Stimulated activated CD4-positive, alpha-beta T cell treated with anti-CD3 and anti-CD28 coated beads, Interleukin-1b, Interleukin-23, amount 100 ng/mL, for 24 hours (primary cell): ENCODE measurements at places on chromosomes 16 and 17.

- DNase-seq, result no peak
Measured at GRCh38 chr17:13957636-13958035, 111.7 kb upstream of the COX10 start.

DNA sequence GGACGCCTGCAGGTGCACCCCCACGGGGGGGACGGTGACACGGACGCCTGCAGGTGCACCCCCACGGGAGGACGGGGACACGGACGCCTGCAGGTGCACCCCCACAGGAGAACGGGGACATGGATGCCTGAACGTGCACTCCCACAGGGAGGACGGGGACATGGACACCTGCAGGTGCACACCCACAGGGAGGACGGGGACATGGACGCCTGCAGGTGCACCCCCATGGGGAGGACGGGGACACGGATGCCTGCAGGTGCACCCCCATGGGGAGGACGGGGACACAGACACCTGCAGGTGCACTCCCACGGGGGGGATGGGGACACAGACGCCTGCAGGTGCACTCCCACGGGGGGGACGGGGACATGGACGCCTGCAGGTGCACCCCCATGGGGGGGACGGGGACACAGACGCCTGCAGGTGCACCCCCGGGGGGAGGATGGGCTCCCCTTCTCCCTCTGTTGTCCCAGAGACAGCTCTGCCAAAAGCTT lies 114.5 kb upstream of the METRNL start:
- no peak for DNase-seq

DNA sequence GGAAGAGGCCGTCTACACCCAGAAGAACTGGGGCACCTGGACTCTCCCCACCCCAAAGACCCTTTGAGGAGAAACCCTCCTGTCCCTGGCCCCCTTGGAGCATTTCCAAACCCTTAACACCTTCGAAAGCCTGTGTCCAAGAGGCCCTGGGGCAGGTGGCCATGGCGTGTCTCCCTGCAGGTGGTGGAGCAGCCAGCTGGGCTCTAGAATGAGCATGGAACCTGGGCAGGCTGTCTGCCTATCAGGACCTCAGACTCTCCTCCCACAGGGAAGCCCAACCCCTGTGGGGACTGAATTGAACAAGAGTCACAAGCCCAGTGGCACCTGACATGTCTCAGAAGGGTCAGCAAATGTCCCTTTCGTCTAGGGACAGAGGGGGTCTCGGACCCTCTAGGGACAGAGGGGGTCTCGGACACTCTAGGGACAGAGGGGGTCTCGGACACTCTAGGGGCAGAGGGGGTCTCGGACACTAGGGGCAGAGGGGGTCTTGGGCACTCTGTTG lies 8.4 kb downstream of the CBX4 start:
- DNase-seq, result no peak

DNA sequence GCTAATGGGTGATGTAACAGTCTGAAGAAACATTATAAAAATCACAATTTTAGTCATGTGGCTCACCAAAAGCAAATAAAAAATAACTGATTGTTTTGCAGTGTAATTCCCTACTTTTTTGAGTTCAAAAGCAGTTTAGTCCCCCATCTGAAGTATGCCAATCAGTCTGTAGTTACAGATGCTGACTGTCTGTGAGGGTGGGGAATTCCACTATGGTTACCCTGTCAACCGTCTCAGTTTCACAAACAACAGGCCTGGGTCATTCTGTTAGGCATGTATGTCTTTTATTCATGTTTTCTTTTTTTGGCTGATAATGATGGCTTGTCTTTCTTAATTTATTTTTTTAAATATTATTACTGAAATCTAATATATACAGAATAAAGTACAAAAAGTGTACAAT lies 69.3 kb downstream of the STXBP4 start:
- no peak for DNase-seq

GRCh38 chr16:888901-889570 lies 81.7 kb downstream of the LMF1 start:
- DNase-seq, result no peak

DNA sequence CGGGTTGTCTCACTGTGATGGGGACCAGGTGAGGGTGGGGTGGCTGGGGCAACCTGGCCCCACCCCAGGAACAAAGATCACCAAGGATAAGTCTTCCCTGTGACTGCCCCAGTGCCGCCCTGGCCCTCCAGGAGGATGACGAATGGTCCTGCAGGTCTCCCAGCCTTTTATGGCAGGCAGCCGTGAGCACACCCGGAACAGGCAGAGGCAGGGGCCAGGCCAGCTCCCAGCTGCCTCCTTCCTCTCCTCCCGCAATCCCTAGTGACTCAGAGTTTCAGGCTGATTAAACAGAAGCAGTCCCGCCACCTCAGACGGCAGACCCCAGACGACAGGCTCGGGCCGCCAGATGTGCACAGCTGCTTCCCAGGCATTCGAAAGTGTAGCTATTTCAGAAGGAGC lies 13.3 kb downstream of the JUP start:
- no peak for DNase-seq

- DNase-seq, result no peak
Measured at GRCh38 chr16:70570967-70571570, 47.5 kb downstream of the SF3B3 start.

DNA sequence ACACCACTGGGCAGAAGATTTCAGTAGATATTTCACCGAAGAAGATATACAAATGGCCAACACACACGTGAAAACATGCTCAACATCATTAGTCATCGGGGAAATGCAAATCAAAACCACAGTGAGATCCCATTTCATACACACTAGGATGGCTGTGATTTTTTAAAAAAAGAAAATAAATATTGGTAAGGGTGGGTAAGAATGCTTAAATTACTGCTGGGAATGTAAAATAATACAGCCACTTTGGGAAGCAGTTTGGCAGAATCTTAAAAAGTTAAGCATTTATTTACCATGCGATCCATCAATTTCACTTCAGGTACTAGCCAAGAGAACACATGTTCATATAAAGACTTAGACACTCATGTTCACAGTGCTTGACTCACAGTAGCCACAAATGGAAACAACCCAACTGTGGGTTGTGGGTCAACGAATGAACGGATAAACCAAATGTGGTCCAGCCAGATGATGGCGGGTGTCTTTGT lies 6.5 kb upstream of the C16orf74 start:
- DNase-seq, result no peak

DNA sequence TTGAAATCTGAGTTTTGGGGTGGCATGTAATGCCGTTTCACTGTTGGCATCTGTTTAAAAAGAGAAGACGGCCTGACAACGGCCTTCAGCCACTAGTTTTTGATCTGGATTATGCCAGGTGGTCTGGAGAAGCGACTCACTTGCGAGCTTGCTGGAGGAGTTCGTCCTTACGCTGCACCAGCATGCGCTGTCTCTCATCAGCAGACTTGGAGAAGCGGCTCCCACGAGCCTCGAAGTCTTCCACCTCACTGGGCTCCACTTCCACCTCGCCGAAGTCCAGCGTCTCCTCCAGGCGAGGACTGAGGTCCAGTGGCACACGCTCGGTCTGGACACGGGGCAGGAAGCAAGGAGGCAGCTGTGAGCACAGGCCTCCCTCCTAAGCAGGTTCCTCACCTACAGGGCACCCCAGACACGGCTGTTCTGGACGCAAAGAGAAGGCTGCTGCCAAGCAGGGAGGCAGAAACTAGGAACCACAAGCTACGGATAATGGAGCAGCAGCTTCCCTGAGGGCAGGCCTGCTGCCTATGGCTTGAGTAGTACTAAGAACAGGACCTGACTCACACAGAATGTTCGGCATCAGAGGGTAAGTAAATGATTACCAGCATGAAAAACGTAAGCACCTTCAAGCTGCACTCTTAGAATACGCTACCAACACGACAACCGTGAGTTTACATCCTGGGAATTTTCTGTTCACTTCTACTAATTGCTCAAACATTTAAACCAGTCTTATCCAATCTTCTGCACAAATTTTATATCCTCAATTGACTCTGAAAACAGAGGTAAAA lies 61.4 kb downstream of the AMFR start:
- DNase-seq, result no peak
